ENCODE measurements at places on chromosomes 2 and 18. TPM values are rescaled to one million over a fixed set of nuclear protein-coding genes. Genes with fewer than 3 reads are reported as not detected.

ACTR1B gene
- total RNA-seq, result 51.0 TPM

HOXD1 gene
- total RNA-seq, result not detected

GRCh38 chr2:204050681-204051080 lies 114.1 kb downstream of the ICOS start:
- no peak overlapping the region for H3K27ac ChIP-seq
- no peak overlapping the region for H3K4me3 ChIP-seq
- H3K4me1 ChIP-seq, result no peaks in the 10 kb centered on the region
- no peak for DNase-seq

GRCh38 chr18:56021136-56021808 lies 433.3 kb upstream of the TCF4 start:
- H3K27ac ChIP-seq, result no peak overlapping the region
- H3K4me3 ChIP-seq, result no peak overlapping the region
- no peaks in the 10 kb centered on the region for H3K27me3 ChIP-seq
- no peaks in the 10 kb centered on the region for H3K36me3 ChIP-seq
- DNase-seq, result no peak

NXPH2 gene
- not detected for total RNA-seq

DNA sequence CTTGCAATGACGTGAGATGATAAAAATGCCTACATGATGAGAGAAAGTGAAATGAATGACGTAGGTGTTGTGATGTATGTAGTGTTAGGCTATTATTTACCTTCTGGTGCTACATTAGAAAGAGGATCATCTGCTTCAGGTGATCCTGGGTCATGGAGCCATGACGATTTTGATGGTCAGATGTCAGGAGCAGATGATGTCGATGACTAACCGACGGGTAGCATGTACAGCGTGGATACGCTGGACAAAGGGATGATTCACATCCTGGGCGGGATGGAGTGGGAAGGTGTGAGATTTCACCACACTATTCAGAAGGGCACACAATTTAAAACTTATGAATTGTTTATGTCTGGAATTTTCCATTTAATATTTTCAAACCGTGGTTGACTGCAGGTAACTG lies 43.5 kb upstream of the ACVR1C start:
- H3K4me3 ChIP-seq, result no peak overlapping the region
- no peak overlapping the region for H3K27ac ChIP-seq
- H3K27me3 ChIP-seq, result no peaks in the 10 kb centered on the region
- no peak for DNase-seq

GRCh38 chr2:120552800-120553481 lies 182.7 kb upstream of the GLI2 start:
- peaks cover 12% of the 10 kb centered on the region for H3K27me3 ChIP-seq
- DNase-seq, result peak; percentile 77
- H3K36me3 ChIP-seq, result no peaks in the 10 kb centered on the region
- no peak overlapping the region for H3K4me3 ChIP-seq

DNA sequence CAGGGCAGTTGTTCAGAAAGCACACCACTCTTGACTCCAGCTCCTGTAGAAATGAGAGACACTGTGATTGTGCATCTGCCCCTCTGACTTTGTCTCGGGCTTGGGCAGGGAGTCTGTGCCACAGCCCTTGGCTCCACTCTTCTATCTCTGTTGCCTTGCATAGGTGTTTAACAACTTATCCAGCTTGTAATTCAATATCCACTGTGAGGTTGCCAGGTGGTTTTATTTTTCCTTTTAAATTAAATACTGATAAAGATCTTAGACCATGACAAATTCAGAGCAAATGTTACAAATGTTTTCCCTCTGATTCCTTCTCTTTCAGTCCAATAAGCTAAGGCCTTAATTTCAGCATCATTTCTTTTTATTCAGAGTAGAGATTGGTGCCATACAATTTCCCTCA lies 421.7 kb downstream of the STK39 start:
- no peaks in the 10 kb centered on the region for H3K36me3 ChIP-seq
- no peaks in the 10 kb centered on the region for H3K4me1 ChIP-seq
- no peak for DNase-seq
- H3K4me3 ChIP-seq, result no peak overlapping the region
- no peak overlapping the region for H3K27ac ChIP-seq
- no peaks in the 10 kb centered on the region for H3K27me3 ChIP-seq

ERLEC1 gene
- 71.4 TPM for total RNA-seq

GRCh38 chr2:138898855-138899254 lies 118.7 kb upstream of the NXPH2 start:
- H3K4me1 ChIP-seq, result no peaks in the 10 kb centered on the region
- H3K36me3 ChIP-seq, result no peaks in the 10 kb centered on the region
- DNase-seq, result no peak
- H3K27me3 ChIP-seq, result peaks cover 13% of the 10 kb centered on the region
- H3K4me3 ChIP-seq, result no peak overlapping the region

GRCh38 chr2:18829251-18829902 lies 240.0 kb upstream of the NT5C1B start:
- no peak for DNase-seq
- peak overlapping the region; percentile 43 for H3K27ac ChIP-seq
- H3K4me3 ChIP-seq, result no peak overlapping the region
- H3K36me3 ChIP-seq, result no peaks in the 10 kb centered on the region

GDF7 gene
- total RNA-seq, result 10.9 TPM

GRCh38 chr2:108271691-108272253 lies 16.9 kb upstream of the SULT1C2 start:
- no peak for DNase-seq
- H3K4me3 ChIP-seq, result peak overlapping the region; percentile 62
- no peaks in the 10 kb centered on the region for H3K27me3 ChIP-seq
- peak overlapping the region; percentile 90 for H3K27ac ChIP-seq

- peaks cover 72% of the 10 kb centered on the region for H3K4me1 ChIP-seq
- peak overlapping the region; percentile 99 for H3K27ac ChIP-seq
- DNase-seq, result no peak
- H3K4me3 ChIP-seq, result peak overlapping the region; percentile 24
These were observed 36.5 kb upstream of the HTR2B start for GRCh38 chr2:231161252-231161839.

DNA sequence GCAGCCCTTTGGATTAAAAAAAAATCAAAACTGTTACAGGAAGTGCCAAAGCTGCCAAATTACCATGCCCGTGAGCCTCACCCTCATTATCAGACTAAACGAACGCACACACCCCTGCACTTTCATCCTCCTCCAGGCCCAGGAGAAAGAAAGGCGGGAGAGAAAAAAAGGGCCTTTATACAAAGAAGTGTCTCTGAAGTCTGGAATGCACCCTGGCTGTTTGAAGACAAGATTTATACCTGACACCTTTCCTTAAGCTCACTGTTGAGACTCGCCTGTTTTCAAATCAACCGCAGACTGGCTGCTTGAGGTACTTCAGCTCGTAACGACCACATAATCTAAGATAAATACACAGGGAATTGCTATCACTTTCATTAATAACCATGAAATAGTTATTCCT lies 31.0 kb downstream of the EDAR start:
- H3K4me3 ChIP-seq, result no peak overlapping the region
- peaks cover 5% of the 10 kb centered on the region for H3K36me3 ChIP-seq
- H3K27me3 ChIP-seq, result peaks cover 15% of the 10 kb centered on the region
- DNase-seq, result no peak
- H3K4me1 ChIP-seq, result no peaks in the 10 kb centered on the region

DNA sequence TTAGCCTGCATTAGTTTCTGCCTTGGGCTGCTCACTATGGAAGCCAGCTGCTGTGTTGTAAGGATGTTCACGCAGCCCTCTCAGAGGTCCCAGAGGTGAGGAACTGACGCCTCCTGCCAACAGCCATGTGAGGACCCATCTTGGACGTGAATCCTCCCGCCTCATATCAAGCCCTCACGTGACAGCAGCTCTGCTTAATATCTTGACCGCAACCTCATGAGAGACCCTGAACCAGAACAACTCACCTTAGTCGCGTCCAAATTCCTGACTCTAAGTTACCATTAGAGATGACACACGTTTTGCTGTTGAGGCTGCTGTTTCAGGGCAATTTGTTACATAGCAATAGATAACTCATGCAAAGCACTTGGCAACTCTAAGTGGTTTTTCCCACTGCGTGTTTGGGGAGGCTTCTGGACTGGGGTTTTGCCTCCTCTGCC lies 97.7 kb downstream of the TMEM17 start:
- H3K4me1 ChIP-seq, result peaks cover 32% of the 10 kb centered on the region
- no peak overlapping the region for H3K4me3 ChIP-seq
- peak; percentile 51 for DNase-seq
- H3K36me3 ChIP-seq, result no peaks in the 10 kb centered on the region

- H3K36me3 ChIP-seq, result no peaks in the 10 kb centered on the region
- DNase-seq, result no peak
- no peak overlapping the region for H3K4me3 ChIP-seq
- H3K4me1 ChIP-seq, result peaks cover 16% of the 10 kb centered on the region
These were observed 10.3 kb upstream of the FZD7 start for GRCh38 chr2:202023198-202023903.

GRCh38 chr2:131029812-131030211 lies 63.4 kb downstream of the FAM168B start:
- DNase-seq, result no peak
- peaks cover 15% of the 10 kb centered on the region for H3K4me1 ChIP-seq
- no peak overlapping the region for H3K4me3 ChIP-seq
- no peak overlapping the region for H3K27ac ChIP-seq
- H3K27me3 ChIP-seq, result peaks cover 2% of the 10 kb centered on the region
- H3K36me3 ChIP-seq, result peaks cover 2% of the 10 kb centered on the region

DNA sequence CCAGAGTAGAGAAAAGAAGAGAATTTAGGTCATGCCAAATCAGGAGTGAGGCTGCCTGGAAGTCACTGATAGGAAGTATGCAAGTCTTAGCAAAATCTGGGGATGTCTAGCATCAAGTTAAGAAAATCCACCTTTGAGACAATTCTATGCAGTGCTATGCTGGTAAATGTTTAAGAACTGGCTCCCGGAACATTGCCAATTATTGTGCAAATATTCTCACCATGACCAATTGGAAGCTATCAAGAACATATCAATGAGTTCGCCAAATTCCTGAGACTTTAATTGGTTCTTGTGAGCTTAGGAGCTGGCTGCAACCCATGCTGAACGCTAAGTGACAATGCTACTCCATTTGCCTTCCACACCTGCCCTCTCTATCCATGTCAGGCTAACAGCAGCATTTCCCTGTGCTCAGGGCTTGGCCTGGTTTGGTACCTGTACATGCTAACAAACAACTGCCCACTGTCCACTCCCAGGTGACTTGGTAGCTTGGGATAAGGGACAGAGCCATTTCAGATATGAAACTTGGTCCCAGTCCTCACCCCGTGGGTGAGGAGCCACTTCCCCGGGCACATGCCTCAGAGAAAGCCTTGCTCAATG lies 172.9 kb upstream of the KLHL29 start:
- DNase-seq, result no peak
- no peak overlapping the region for H3K27ac ChIP-seq
- H3K36me3 ChIP-seq, result no peaks in the 10 kb centered on the region
- H3K4me3 ChIP-seq, result no peak overlapping the region

DNA sequence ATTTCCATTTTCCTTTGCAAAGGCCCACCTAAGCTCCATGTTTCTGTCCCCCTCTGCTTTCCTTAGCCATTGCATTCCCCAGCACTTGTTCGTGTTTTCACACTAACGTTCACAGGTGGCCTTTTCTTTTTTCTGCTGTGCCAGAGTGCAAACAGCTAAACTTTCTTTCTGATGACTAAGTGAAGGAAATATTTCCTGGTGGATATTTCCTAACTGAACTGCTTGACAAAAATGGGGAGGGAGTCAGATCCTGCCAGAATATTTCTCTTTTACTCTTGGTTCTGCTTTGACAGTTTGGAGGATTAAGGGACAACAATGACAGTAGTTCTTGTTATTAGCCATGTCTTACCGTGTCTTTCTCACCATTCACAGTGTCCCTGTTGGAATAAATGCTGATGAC lies 344.0 kb downstream of the ARHGAP15 start:
- no peaks in the 10 kb centered on the region for H3K27me3 ChIP-seq
- H3K36me3 ChIP-seq, result no peaks in the 10 kb centered on the region
- DNase-seq, result no peak
- H3K4me3 ChIP-seq, result no peak overlapping the region

DNA sequence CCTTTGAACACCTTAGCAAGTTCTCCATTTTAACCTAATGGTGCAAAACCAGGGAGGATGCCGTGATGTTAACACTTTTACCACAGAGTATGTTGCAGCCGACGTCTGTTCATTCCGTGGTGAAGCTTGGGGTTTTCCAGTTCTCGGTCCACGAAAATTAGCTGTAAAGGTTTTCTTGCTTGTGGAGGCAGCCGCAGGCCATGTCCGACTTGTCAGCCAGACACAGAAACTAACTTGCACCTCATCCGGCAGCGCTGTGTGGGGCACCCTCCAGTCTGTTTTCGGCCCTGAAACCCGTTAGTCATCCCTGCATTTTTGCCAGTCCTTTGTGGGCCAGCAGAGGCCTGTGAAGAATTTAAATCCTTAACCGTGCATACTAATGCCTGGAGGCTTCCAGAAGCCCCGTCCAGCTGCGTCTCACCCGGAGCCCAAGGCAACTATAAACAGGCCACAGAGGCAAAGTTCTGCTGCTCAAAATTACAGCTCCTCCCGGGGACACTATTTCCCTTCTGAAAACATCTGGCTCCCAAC lies 70.6 kb downstream of the SH3YL1 start:
- no peaks in the 10 kb centered on the region for H3K27me3 ChIP-seq
- peaks cover 44% of the 10 kb centered on the region for H3K4me1 ChIP-seq
- H3K4me3 ChIP-seq, result no peak overlapping the region
- H3K36me3 ChIP-seq, result no peaks in the 10 kb centered on the region
